ENCODE measurements at places on chromosomes 5 and 9.

GRCh38 chr5:133330956-133331355 lies 279.1 kb downstream of the HSPA4 start:
- no peak for DNase-seq

DNA sequence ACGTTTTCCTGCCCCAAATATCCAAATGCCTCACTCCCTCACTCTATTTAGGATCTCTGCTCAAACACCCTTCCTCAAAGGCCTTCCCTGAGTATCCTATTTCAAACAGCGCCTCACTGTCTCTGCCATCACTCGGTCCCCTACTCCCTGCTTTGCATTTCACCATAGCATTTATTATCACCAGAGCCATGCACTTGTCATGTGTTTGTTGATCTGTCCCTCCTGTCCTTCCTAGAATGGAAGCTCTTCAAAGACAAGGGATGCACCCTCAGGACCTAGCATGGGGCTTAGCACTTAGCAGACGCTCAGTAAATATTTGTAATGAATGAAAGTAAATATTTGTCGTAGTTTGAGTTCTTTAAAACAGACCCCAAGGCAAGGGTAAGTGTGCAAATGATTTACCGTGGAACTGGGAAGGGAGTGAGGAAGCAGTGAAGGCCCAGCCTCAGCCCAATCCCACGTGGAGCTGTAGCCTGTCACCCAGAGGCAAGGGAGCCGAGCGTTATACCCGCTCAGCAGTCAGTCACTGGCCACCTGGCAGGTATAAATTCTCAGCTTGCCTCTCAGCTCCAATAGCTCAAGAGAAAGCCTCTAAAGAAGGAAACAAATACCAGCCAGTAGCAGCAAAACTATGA lies 97.7 kb upstream of the KIF2A start:
- no peak for DNase-seq

GRCh38 chr5:132859889-132860437 lies 6.3 kb downstream of the GDF9 start:
- DNase-seq: no peak

DNA sequence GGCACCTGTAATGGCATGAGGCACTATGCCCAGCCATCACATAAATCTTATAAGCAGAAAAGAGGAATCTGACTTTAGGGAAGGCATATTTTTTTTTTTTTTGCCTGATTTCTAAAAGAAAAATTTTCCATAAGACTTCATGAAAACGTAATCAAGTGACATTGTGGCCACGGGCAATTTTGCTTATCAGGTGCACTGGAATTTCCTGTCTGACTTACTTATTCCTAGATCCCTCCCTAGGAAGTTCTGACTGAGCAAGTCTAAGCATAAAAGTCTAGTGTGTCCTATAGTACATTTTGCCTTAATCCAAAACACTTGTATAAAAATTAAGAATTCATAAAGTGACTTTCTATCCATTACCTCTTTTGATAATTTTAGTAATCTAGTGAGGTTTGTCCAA lies 12.5 kb downstream of the C5orf46 start:
- no peak for DNase-seq

GRCh38 chr5:143213851-143214363 lies 189.6 kb downstream of the NR3C1 start:
- DNase-seq: no peak

GRCh38 chr5:73280821-73281746 lies 108.1 kb downstream of the TMEM174 start:
- peak; percentile 66 for DNase-seq

DNA sequence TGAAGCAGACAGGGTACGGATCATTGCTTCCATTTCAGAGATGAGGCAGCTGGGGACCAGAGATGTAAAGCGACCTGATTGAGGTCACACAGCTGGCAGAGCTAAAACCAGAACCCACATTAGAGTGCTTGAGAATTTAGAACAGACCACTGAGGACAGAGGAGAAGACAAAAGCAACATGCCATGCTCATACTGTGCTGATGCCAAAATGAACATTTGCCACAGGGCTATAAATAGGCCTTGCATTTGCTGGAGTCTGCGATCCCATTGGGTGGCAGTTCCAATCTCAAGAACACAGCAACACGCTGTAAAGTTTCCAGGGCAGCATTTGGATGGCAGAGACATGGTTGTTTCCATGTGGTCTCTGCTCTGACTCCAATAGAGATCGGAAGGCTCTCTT lies 222.4 kb upstream of the TBC1D2 start:
- no peak for DNase-seq

GRCh38 chr5:168819004-168819621 lies 239.9 kb upstream of the PANK3 start:
- no peak for DNase-seq

GRCh38 chr9:17004500-17004899 lies 130.3 kb upstream of the CNTLN start:
- no peak for DNase-seq

GRCh38 chr9:113674436-113674835 lies 201.7 kb upstream of the ZNF618 start:
- DNase-seq: no peak

DNA sequence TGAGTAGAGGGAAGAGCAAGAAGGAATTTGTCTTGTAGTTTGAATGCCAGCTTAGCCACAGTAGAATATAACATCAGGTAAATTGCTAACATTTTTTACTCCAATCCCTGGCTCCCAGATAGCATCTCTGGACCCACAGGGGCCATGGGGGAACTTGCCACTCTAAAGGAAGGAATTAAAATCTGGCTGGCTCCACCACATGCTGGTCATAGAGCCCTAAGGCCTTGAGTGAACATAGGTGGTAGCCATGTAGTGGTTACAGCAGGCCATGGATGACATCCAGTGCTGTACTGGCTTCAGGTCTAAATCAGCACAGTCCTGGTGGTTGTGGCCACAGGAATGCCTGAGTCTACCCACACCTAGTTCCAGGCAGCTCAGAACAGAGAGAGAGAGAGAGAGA lies 109.9 kb upstream of the RGMB start:
- DNase-seq: no peak

- DNase-seq: no peak
These were observed 381.3 kb downstream of the ANXA1 start for GRCh38 chr9:73532985-73533384.

DNA sequence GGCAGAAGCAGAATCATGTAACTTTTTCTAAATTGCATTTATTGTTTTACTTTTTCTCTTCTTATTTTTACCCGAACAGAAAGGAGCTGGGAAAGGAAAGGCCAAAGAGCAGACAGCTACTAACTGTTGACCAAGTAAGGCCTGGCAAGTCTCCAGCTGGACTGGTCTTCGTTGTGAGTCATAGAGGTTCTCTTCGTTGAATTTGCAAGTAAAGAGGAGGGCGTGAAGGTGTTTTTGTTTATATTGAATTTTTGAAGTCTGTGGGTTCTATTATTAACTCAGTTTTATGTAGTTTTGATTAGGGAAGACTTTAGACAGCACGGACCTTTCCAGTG lies 416.5 kb upstream of the CCNH start:
- no peak for DNase-seq

DNA sequence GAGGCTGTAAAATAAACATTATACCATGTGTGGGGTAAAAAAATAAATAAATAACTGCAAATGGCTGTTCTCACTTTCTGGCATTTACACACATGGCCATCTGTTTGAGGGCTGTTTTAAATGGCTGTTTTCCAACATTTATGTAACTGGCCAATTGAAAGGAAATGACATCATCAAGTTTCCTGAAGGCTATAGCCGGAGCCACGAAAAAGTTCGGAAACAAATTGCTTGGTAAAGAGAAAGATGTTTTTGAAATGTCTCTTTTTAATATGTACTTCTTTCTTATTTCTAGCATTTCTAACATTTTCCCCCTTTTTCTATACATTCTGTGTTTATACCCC lies 95.4 kb upstream of the DAB2 start:
- peak; percentile 92 for DNase-seq

DNA sequence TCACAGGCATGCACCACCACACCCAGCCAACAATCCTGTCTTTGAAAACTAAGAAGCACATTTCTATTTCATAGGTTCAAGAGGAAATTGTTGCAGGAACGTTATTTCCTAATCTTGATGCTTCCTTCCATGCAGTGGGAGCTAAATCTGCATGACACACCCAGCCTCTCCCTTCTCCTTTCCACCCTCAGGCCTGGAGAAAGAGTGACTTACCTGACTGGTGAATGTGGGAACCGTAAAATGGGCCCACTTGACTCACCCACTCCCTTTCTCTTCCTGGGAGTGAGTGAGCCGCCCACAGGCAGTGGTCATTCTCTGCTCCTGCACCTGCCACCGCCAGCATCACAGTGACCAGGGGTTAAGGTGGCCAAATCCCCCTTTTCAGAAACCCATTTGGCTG lies 78.2 kb downstream of the C9orf50 start:
- DNase-seq: no peak

DNA sequence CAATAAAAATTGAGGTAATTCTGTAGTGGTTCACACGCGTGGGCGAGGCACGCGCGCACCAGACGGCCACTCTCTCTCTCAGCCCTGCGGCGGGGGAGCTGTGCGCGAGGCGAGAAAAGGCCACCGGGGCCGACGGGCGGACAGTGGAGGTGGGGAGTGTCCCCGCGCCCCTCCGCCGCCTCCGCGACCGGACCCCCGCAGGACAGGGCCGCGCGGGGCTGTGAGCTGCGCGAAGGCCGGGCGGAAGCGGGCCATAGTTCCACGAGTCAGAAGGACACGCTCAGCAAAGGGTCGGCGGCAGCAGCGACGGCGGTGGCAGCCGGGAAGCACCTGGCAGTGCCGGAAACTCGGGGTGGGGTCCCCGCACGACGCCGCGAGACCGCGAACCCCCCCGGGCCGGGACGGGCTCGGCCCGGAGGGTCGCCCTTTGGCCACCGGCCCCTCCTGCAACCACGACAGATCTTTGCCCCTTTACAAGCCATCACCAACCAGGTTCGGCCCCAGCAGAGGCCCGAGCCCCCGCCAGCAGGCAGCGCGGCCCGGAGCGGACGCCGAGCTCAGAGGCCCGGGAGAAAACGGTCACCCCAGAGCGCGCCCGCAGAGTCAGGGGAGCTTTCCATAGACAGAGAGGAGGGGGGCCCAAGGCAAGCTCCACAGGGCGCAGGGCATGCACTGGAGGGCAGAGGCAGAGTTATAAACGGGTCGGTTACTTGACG lies 60.9 kb downstream of the ZNF354C start:
- DNase-seq: no peak

DNA sequence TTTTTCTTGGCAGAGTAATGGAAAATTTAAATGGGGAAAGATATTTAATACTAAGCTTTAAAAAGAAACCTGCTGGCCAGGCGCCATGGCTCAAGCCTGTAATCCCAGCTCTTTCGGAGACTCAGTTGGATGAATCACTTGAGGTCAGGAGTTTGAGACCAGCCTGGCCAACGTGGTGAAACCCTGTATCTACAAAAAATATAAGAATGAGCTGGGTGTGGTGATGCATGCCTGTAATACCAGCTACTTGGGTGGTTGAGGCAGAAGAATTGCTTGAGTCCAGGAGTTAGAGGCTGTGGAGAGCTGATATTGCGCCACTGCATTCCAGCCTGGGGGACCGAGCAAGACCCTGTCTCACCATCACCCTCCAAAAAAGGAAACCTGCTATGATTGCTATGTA lies 32.8 kb downstream of the TUT7 start:
- DNase-seq: peak; percentile 76

DNA sequence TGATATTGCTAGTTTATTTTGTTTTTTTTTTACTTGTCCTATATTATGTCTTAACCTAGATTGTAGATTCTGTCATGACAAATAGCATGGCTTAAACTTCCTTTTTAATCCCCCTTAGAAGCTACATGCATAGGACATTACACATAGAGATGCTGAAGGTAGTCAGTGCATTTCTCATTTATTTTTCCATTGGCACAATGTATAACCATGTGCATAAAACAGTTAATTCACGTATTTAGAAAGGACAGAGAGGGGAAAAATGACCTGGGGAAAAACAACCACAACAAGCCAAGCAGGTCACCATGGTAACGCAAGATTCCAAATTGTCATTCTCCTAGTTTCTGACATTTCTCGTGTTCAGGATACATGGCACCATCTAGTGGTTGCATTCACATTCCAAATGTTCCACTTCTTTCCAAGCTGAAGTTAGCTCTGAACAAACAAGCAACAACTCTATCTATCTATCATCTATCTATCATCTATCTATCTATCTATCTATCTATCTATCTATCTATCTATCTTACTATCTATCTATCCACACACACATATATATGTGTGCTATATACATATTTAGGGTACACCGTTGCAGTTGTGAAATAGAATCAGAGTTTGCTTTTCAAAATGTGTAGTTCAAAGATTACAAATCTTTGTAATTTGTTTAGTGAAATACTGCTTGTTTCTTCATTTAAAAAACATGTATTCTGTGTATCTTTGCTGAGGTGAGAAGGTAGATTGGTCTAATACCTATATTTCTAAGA lies 487.2 kb upstream of the ST8SIA4 start:
- peak; percentile 33 for DNase-seq

- no peak for DNase-seq
These were observed 10.9 kb downstream of the PHF2 start for GRCh38 chr9:93587284-93587650.

GRCh38 chr5:33312571-33313549 lies 127.9 kb upstream of the TARS1 start:
- DNase-seq: no peak

DNA sequence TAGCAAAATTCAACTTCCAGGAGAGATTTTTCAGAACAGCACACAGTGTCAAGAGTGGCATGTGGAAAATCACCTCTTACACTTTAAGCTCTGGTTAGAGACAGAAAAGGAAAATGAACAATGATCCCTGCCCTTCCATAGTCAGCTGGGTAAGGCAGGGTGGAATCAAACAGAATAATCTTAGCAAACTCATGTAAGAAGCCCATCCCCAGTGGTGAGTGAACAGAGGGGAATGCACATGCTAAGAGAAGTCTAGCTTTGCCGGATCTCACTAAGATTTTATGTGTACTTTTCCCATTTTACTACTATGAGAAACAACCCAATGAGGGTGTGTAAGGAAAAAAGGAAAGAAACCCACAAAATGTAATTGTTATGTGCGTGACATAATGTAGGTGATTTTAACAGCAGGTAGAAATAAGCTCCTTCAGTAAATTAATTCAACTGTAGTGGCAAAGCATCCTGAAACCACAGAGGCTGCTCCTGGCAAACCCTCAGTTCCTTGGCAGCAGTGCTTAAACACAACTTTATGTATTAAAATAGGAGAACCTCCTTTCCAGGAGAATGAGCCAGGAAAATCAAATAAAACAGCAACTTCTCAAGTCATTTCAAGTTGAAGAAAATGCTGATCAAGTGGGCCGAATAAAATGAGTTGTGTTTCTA lies 366.0 kb upstream of the TRPC7 start:
- DNase-seq: no peak

Data from fibroblast of skin of left quadriceps (primary cell).